ENCODE measurements at places on chromosomes 7 and 10.

DNA sequence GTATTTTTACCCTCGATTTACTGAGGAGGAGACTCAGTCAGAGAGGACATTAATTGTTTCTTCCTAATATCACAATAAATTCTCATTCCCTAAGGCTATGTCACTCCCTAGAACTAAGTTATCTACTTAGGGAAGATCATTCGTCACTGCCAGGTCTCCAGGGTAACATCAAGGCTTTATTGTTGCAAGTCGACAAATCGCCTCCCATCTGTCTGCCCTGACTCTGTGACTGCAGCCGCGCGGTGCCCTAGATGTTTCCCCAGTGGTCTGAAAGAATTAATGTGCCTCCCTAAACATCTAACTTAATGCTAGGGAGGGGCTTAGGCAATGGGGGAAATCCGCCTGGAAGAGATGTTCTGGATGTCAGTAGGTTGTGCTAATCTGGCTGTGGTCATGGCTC, 558.8 kb upstream of the C7orf33 start:
- no peak for DNase-seq

DNA sequence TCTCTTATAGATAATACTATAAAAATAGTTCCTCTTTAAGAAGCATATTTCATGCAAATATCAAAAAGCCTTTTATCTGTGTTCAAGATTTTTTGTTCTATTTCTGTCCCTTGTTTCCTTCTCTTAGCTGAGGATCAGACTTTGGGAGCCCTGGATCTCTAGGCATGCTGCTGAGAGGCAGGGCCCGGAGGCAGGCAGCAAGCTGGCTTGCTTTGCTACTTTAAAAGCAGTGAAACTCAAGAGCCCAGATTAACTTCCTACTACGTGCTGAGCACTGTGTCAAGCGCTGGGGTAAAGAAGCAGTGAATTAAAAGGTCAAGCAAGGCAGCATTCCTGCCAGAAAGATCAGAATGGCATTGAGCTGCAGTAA, 31.0 kb upstream of the ARID5B start:
- no peak for DNase-seq

DNA sequence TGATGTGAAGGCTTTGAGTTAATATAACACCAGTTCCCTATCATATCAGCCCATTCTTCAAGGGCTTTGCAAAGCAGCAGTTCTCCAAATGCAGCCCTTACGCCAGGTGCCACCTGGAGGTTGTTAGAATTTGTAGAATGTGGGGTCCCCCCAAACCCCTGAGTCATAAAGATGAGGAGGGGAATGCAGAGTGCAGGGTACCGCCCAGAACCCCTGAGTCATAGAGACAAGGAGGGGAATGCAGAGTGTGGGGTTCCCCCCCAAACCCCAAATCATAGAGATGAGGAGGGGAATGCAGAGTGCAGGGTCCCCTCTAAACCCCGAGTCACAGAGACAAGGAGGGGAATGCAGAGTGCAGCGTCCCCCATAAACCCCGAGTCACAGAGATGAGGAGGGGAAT, 605.8 kb downstream of the PTPRN2 start:
- no peak for DNase-seq

GRCh38 chr10:118922226-118922625, 107.3 kb upstream of the NANOS1 start:
- no peak for DNase-seq

GRCh38 chr10:69348816-69349541, 67.7 kb downstream of the TACR2 start:
- DNase-seq: no peak

All from right renal pelvis (tissue), 4 donors.